NCI-H1105 treated with DMSO at 0.1 percent for 48 hours (cell line): ENCODE measurements at places on chromosomes 2 and 18.

GRCh38 chr2:207226243-207226642 is 60.5 kb upstream of the KLF7 start:
- DNase-seq = no peak

- no peak for DNase-seq
These were observed 182.4 kb downstream of the CELF4 start for GRCh38 chr18:37383036-37383785.

DNA sequence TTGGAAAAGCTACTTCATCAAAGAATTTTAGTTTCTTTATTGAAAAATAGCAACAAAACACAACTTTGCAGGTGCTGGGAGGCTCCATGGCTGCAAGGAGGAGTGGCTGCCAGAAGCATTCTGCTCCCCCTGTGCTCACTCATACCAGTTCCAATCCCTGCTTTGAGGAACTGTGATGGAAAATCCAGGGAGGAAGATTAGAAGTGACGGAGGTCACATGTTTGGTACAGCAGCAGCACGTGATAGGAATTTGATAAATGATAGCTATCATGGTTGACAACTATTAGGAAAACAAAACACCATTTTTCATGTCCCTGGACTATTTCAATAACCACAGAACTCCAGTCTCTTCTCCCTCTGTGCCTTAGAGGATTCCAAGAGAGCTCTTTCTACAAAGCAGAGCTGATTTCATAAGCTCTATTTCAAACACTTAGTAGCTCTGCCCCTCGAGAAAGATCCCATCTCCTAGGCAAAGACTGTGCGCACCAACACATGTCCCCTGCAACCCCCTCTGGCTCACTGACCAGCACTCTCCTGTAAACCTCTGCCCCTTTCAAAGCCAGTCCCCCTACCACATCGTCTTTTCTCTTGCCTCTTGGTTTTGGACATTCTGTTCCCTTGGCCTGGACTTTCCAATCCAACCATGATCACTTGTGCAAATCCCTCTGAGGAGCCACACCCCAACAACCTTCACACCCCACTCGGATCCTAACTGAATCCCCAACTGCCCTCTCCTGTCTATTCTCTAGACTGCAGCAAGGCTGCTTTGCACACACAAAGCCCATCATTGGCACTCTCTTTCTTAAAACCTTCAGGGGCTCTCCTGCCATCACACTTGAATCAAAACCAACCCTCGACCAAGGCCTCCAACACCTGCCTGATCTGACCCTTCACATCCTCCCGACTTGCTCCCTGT is 352.4 kb upstream of the PKDCC start:
- DNase-seq = no peak

GRCh38 chr2:230811508-230811907 is 53.2 kb upstream of the ITM2C start:
- DNase-seq = no peak
